ENCODE measurements at places on chromosomes 1 and 21.

GRCh38 chr1:207565546-207566468 is 69.8 kb downstream of the CR1 start:
- DNase-seq = no peak

GRCh38 chr1:74545821-74546220 is 33.4 kb upstream of the LRRC53 start:
- no peak for DNase-seq

GRCh38 chr1:166283190-166283589 is 116.4 kb upstream of the FAM78B start:
- no peak for DNase-seq

- no peak for DNase-seq
Measured at GRCh38 chr1:36248250-36248894, 24.1 kb downstream of the THRAP3 start.

DNA sequence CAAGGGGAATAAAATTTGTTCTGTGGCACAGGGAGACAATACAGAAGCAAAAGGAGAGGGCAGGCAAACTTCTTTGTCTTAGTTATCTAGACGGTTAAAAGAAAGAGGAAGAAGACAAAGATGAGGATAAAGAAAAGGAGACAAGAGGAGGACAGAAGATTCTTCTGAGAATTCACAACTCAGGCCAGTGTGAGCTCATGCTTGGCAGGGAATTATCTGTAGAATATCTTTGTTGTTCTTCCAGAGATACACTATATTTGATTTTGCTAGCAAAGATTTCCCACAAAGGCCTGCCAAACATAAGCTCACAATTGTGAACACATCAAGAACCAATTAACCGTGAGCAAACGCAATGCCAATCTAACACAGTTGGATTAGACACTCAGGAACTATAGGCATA is 21.4 kb downstream of the SLC16A1 start:
- DNase-seq = no peak

- no peak for DNase-seq
Measured at GRCh38 chr1:25530186-25531081, 13.0 kb upstream of the LDLRAP1 start.

DNA sequence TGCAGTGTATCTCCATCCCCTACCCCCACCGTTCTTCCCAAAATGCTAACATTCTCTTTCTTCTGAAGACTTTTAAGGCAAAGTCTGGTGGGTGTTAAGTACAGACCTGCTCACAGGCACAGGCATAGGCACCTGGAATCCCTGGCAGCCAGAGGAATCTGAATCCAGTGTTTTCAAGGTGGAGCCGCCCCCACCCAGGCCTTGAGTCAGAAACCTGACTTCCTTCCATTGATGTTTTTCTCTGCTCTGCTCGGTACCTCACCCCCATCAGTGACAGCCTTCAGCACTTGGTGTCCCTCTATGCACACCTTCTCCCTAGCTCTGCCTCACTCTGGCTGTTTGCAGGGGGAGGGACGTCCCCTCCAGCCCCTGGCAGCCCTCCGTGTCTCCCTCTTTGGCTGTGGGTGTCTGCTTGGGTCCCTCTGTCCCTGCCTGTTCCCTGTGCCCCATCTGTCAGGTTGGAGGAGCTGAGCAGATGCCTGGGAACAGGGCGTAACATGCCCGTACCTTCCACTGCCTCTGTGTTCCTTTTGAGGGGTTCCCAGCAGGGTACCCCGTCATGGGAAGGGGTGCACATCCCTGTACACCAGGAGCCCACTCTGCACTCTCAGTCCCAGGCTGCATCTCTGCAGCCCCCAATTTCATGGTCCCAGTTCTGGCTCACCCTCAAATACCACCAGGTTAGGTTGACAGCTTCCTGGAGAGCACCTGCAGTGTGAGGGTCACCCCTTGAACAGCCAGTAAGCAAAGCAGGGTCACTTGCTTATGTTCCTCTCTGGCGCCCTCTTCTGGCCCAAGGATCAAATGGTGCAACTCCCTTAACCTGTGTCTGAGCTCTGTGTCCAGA is 6.7 kb downstream of the NCDN start:
- DNase-seq = peak; percentile 50

DNA sequence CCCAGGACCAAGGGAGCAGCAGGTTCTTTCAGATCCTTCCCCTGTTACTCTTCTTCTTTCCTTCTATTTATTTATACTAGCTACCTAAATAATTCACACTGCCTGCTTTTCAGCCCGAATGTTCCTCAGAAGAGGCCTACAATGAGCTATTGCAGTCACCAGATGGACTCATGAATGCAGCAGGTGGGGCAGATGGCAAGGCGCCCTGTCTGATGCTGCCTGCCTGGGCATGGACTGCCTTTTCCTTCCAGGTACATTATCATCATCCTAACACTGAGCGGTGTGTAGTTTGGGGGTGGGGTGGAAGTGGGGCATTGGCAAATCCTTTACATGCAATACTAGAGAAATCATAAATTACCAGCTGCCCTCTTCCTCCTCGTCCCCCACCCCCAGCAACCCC is 17.6 kb downstream of the ESRRG start:
- DNase-seq = peak; percentile 92

- DNase-seq = no peak
Measured at GRCh38 chr1:227546059-227546458, 17.3 kb upstream of the ZNF678 start.

GRCh38 chr1:77986810-77987209 is 7.9 kb upstream of the FUBP1 start:
- DNase-seq = no peak

GRCh38 chr1:162908780-162909179 is 47.8 kb upstream of the CCDC190 start:
- no peak for DNase-seq

DNA sequence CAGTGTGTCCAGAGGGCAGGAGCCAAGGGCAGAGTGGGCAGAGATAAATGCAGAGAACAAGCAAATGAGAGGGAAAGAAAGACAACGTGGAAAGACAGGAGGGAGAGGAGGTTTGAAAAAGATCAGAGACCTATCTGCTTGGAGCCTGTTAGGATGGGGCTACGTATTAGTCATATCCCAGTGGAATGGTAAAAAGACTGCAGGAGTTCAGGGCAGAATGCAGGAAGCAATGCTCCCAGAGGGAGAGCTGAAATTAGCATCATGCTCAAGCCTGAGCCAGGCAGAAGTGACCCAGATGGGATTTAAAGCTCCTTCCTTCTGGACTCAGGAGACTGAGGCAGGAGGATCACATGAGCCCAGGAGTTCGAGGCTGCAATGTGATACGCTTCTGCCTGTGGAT is 261.3 kb upstream of the CHRM3 start:
- no peak for DNase-seq
